ENCODE measurements at places on chromosomes 1 and 21.
A peak's percentile ranks its signal among the peaks of the same experiment; 100 is the strongest.

- no peak for DNase-seq
Measured at GRCh38 chr1:167412920-167413319, 105.4 kb downstream of the CD247 start.

GRCh38 chr1:147086129-147086528 is 86.1 kb downstream of the PRKAB2 start:
- no peak for DNase-seq

GRCh38 chr1:218698141-218698540 is 353.0 kb downstream of the TGFB2 start:
- DNase-seq, result no peak

DNA sequence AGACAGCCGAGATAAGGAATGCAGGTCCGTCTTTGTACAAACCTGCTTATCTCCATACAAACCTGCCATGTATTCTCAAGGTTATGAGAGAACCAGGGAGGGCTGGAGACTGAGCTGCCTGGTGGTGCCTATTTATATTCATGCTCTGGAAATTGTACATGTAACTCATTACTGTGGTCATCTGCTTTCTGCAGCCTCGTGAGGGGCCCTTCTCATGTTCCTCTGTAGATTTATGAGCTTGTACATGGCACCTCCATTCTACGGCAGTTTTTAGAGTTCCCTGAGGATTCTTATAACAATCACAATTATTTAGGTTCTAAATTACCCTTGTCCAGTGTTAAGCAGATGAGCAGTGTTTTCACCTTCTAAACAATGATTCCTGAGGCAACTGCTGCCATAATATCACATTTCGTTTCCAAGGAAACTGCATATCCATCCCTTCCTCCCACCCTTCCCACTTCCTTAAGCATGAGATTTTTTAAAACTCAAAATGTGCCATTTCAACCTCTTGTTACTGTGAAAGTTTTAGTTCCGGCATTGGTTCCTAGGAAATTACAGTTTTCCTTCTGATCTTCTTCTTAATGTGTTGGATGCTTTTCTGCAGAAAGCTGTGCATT is 112.1 kb downstream of the ST6GALNAC3 start:
- no peak for DNase-seq

DNA sequence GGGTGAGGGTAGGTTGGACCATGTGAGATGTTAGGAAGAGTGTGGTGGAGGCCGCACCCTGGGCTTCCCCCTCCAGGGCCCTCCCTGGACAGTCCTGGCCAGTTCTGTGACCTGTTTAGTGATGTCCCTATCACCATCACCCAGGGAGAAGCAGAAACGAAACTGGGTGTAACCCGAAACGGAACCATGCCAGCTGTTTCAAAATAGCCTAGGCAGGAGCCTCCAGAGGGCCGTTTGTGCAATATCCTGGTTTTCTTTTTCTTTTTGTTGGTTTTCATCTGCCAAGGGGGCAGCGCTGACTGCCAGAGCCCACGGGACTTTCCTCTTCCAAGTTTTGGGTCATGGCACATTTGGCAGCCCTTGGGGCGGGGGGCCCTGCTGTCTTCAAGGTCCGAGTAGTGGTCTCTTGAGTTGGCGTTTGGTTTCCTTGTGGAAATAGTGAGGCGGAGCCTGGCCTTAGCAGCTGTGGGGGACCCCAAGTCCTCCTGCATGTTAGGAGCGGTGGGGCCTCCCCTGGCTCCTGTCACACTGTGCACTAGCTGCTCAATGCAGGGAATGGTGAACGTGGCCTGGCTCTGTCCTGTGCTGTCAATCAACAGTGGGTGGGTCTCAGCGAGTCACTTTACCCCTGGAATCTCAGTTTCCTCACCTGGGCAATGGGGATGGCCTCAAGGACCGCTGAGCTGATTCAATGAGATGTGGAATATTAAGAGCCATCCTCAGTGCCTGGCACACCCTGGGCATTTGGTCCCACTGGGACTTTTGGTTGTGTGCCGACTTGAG is 90.7 kb downstream of the ARHGEF10L start:
- DNase-seq, result no peak

DNA sequence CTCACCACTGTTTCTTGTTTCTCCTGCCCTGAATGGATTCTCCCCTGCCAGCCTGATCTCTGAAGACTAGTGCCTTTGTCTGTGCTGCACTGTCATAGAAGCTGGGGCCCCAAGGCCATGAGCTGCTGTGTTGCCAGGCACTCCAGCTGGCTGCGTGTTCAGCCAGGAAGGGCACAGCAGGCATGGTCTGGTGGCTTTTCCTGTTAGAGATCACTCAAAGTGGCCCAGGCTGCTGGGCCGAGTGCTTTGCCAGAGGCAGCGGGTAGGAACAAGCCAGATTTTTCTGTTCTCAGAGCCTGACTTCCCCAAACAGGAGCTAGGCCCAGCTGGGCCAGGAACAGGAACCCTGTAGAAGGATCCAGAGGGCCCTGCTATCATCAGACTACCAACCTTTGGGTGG is 5.2 kb downstream of the ADPRS start:
- no peak for DNase-seq

GRCh38 chr1:177620636-177621190 is 349.1 kb downstream of the SEC16B start:
- no peak for DNase-seq

DNA sequence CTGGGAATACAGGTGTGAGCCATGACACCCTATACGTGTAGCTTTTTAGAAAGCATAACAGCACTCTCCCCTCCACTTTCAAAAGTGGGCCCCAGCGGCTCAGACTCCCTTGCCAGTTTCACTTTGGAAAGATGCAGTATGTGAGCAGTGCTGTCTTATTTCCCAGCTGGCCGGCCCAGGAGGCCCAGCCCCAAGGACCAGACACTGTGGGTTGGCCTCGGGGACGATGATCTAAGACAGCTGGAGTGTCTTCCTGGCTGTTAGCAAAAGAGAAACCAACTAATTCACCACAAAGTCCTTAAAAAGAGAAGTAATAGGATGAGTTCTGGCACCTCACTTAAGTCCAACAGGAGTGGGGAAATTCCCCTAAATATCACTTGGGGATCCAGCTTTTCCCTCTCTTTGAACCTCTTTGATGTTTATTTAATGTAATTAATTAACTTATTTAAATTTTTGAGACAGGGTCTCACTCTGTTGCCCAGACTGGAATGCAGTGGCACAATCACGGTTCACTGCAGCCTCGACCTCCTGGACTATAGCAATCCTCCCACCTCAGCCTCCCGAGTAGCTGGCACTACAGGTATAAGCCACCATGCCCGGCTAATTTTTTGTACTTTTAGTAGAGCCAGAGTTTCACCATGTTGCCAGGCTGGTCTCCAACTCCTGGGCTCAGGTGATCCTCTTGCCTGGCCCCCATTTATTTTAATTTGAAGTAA is 17.6 kb upstream of the CLIC4 start:
- no peak for DNase-seq

GRCh38 chr1:209038316-209038715 is 545.2 kb upstream of the CAMK1G start:
- no peak for DNase-seq

- DNase-seq, result no peak
Measured at GRCh38 chr1:89708751-89709375, 75.9 kb downstream of the LRRC8C start.

- DNase-seq, result no peak
Measured at GRCh38 chr1:40658751-40659648, 6.5 kb downstream of the RIMS3 start.

GRCh38 chr1:26032656-26033357 is 11.2 kb downstream of the EXTL1 start:
- no peak for DNase-seq

- DNase-seq, result peak; percentile 21
Measured at GRCh38 chr1:240190881-240191401, 99.3 kb downstream of the FMN2 start.

- peak; percentile 16 for DNase-seq
Measured at GRCh38 chr1:161082996-161083747, 6.2 kb downstream of the NECTIN4 start.

DNA sequence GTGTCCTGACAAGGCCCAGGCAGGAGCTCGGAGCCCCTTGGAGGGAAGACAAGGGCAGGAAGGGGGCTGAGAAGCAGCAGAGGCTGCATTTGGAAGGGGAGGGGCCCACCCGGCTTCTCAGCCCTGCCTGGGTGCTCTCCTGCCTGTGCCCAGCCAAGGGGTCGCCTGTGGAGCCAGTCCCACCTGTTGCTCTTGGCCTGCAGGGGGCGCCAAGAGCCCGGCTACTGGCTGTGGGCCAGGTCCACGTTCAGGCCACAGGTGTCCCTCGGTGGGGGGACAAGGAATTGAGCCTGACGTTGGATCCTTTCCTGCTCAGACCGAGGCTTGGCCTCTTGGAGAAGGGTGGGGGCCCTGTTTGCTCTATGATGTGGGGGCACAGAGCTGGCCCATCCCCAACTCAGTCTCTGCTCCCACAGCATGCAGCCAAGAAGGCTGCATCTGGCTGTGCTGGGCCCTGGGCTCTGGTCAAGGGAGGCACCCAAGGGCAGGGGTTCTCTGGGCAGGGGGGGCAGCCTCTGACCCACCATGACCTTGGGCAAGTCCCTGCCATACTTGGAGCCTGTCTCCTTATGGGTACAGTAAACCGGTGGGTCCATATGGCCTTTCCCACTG is 10.9 kb downstream of the WNT4 start:
- peak; percentile 52 for DNase-seq

DNA sequence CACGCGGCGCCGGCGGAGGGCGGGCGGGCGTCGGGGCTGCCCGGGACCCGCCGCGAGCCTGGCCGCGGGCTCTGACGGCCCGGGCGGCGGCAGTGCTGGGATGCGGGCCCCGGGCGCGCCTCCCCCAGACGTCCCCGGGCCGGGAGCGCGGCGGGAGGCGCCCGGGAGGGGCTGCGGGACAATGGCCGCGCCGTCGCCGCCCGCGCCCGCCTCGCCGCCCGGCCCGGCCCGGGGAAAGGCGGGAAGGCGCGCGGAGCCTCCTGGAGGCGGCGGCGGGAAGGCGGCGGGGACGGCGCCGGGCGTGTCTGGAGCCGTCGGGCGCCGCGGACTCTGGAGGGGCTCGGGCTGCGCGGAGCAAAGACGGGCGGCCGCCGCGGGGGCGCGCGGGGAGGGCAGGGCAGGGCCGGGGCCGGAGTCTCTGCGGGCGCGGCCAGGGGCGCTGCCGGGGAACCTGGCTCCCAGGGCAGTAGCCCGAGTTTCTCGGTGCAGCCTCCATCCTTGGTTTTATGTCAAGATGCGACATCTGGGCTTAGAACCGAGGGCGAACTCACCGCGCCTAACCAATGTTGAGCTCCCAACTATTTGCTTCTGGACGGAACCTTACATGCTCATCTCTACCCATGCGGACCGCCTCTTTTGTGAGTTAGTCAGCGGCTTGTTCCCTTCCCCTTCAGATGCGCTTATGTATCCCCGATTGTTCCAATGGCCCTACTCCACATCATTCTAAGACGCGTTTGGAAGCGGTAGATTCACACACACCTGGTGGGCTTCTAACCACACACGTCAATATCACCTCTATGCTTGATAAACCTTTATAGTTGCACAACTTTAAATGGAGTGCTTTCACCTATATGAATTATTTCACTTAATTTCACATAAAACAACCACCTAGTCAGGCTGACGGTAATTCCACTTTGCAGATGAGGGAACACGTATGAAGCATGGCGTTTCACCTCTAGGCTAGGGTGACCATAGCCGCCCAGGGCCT is 651 bp downstream of the ZBTB8A start:
- DNase-seq, result peak; percentile 42

- DNase-seq, result no peak
Measured at GRCh38 chr1:234488054-234489006, 9.4 kb upstream of the TARBP1 start.
